ENCODE measurements at places on chromosomes 2 and 18.

GRCh38 chr2:19484736-19485135 lies 126.3 kb upstream of the OSR1 start:
- H3K27ac ChIP-seq: no peak overlapping the region

GRCh38 chr2:20675701-20676352 lies 8.9 kb downstream of the GDF7 start:
- H3K4me3 ChIP-seq: no peak overlapping the region
- H3K27me3 ChIP-seq: peaks cover 32% of the 10 kb centered on the region
- H3K36me3 ChIP-seq: no peaks in the 10 kb centered on the region
- peak overlapping the region; percentile 59 for H3K27ac ChIP-seq
- DNase-seq: peak; percentile 76

DNA sequence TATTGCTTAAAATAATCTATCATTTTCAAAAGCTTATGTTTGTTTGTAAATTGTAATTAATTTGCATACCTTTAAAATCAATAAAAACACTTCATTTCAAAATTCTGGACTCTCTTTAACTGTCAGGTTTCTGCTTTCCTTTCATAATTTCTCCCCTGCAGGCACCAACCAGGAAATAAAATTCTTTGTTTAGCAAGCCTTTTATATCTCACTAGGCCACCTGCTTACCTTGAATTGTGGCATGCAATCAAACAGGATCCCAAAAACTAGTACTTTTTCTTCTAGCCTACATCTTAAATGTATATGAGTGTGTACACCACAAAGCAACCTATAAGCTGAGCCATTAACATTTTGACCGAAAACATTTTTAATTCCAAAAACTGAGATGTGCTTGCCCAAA lies 233.1 kb downstream of the NR4A2 start:
- H3K27ac ChIP-seq: no peak overlapping the region
- H3K36me3 ChIP-seq: no peaks in the 10 kb centered on the region
- DNase-seq: peak; percentile 15
- no peak overlapping the region for H3K4me3 ChIP-seq

DNA sequence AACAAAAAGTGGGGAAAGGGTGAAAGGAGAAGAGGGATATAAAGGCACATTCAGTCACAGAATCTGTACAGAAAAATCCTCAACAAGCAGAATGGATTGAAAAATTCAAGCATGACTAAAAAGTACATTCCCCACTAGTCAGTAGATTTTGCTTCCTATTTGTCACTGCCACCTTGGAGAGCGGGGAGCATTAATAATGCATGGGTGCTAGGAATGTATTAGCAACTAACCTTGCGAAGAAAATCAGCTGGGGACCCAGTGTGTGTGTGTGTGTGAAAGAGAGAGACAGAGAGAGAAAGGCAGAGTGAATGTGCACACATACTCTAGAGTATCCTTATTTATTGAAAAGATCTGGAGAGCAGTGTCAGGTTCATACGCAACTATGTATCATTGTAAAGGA lies 968.7 kb upstream of the ZEB2 start:
- no peaks in the 10 kb centered on the region for H3K36me3 ChIP-seq
- no peak overlapping the region for H3K4me3 ChIP-seq
- no peak for DNase-seq
- no peaks in the 10 kb centered on the region for H3K4me1 ChIP-seq
- no peak overlapping the region for H3K27ac ChIP-seq

DNA sequence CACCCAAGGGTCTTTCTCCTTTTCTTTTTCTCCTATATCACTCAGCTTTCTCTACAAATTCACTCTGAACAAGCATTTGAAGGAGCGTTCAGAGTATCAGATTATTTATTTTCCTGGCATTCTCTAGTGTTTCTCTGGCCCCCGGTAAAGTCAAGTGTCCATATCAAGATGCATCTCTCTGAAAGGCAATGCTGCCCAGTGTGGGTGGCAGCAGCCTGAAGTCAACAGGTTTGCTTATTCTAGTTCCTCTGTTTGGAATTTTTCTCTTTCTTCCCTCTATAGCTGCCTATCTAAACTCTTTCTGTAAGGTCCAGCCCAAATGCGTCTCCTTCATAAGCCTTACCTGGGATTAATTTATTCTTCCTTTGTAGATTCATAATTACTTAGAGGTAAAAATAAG lies 526.2 kb upstream of the TNP1 start:
- H3K27ac ChIP-seq: no peak overlapping the region
- H3K36me3 ChIP-seq: no peaks in the 10 kb centered on the region

DNA sequence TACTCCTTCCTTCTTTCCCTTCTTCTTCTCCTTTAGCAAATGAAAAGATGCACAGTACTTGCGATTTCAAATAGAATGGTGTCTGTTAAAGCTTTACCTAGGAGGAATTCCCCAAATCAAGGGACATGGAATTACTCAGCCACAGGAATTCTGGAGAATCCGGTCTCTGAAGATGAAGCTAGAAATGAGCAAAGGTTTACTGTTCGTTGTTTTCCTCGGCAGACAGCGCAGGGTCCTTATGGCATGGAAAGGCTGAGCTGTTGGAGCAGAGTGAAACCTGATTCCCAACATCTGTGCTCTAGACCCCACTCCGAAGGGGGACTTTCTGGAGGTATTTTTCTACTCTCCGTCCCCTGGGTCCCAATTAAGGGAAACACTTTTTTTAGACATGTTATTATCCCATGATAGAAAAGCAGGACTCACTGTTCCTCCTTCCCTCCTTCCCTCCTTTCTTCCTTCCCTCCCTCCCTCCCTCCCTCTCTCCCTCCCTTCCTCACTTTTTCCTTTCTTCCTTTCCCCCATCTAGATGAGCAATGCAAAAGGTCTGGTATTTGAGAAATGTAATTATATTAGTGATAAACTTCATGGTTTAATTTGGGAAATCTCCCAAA lies 47.1 kb downstream of the CDCA7 start:
- peaks cover 15% of the 10 kb centered on the region for H3K4me1 ChIP-seq
- H3K36me3 ChIP-seq: no peaks in the 10 kb centered on the region
- H3K4me3 ChIP-seq: no peak overlapping the region
- peak; percentile 30 for DNase-seq
- H3K27me3 ChIP-seq: peaks cover 5% of the 10 kb centered on the region

DNA sequence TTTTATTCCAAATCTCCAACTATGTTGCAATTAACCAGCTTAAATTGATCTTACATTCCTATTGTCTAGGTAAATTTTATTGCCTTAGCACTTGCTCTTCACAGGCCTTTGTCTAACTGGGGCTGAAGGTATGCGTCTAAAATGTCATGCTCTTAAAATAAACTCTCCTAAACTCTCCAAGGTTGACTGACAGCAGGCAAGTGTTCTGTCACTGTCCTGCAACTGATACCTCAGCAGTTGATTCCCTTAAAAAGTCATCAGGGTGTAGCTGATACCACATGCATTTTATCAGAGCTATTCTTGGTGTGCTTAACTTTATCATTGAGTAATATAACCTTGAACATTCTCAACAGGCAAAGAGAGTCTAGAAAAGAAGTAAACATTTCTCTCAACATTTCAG lies 680 bp downstream of the TTN start:
- DNase-seq: no peak
- H3K4me3 ChIP-seq: no peak overlapping the region
- H3K36me3 ChIP-seq: no peaks in the 10 kb centered on the region
- H3K4me1 ChIP-seq: no peaks in the 10 kb centered on the region
- no peaks in the 10 kb centered on the region for H3K27me3 ChIP-seq
- no peak overlapping the region for H3K27ac ChIP-seq

- no peaks in the 10 kb centered on the region for H3K27me3 ChIP-seq
- peak overlapping the region; percentile 93 for H3K4me3 ChIP-seq
- peaks cover 5% of the 10 kb centered on the region for H3K4me1 ChIP-seq
- peak; percentile 73 for DNase-seq
- no peaks in the 10 kb centered on the region for H3K36me3 ChIP-seq
Observed at GRCh38 chr2:61471905-61472805, 1.3 kb upstream of the USP34 start.

GRCh38 chr2:64234150-64234549 lies 89.9 kb upstream of the PELI1 start:
- H3K4me1 ChIP-seq: no peaks in the 10 kb centered on the region
- no peaks in the 10 kb centered on the region for H3K36me3 ChIP-seq
- H3K4me3 ChIP-seq: no peak overlapping the region
- H3K27me3 ChIP-seq: no peaks in the 10 kb centered on the region
- no peak for DNase-seq

GRCh38 chr18:46070815-46071652 lies 1.0 kb downstream of the PSTPIP2 start:
- H3K4me3 ChIP-seq: peak overlapping the region; percentile 86
- peak overlapping the region; percentile 85 for H3K27ac ChIP-seq
- peak; percentile 17 for DNase-seq

- H3K4me1 ChIP-seq: peaks cover 22% of the 10 kb centered on the region
- peak; percentile 16 for DNase-seq
- H3K36me3 ChIP-seq: no peaks in the 10 kb centered on the region
- H3K4me3 ChIP-seq: no peak overlapping the region
- H3K27me3 ChIP-seq: no peaks in the 10 kb centered on the region
Observed at GRCh38 chr2:238422940-238423339, 3.8 kb upstream of the ASB1 start.

DNA sequence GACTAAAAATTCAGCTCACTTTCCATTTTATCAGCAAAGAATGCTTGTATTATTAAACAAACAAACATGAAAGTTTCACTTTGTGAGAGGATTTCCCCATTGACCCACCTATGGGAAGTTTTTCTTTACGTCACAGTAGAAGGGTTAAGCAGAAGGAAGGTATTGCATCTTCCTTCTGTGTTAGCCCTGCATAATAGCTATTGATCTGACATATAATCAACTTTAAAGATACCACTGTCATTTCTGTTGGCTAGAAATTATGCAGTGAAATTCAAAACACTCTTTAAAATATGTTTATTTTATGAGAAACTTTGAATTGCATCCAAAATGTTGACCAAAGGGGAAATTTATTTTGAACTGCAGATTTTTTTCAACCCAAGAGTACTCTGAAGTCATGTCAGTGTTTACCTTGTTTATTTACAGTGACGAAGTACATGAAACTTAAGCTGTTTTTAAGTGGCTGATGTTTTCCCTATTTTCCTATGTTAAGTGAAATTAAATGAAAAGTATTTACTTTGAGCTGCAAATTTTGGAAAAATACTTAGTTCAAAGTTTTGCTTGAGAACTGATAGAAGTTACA lies 566.4 kb downstream of the ZEB2 start:
- no peaks in the 10 kb centered on the region for H3K36me3 ChIP-seq
- H3K27ac ChIP-seq: no peak overlapping the region
- H3K4me1 ChIP-seq: peaks cover 11% of the 10 kb centered on the region
- H3K4me3 ChIP-seq: no peak overlapping the region
- DNase-seq: no peak

- H3K4me1 ChIP-seq: peaks cover 11% of the 10 kb centered on the region
- no peak overlapping the region for H3K27ac ChIP-seq
- no peaks in the 10 kb centered on the region for H3K36me3 ChIP-seq
- H3K4me3 ChIP-seq: peak overlapping the region; percentile 43
Observed at GRCh38 chr2:70789304-70790135, 923 bp downstream of the FIGLA start.

DNA sequence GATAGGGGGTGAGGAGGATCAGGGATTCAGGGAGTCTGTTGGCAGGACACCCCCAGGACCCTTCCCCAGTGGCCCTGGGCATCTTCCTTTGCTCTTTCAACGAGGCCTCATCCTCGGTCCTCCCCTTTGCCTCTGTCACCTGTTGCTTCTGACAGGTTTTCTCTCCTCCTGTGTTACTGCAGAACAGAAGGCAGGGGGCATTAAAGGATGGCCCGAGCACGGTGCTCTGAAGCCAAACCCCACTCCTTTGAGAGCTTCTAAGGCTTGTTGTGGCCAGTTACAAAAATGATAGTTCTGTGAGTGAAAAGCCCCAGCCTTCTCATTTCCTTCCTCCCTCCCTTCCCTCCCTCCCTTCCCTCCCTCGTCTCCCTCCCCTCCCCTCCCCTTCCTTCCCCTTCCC lies 82.5 kb downstream of the THNSL2 start:
- H3K27me3 ChIP-seq: no peaks in the 10 kb centered on the region
- H3K4me3 ChIP-seq: no peak overlapping the region

DNA sequence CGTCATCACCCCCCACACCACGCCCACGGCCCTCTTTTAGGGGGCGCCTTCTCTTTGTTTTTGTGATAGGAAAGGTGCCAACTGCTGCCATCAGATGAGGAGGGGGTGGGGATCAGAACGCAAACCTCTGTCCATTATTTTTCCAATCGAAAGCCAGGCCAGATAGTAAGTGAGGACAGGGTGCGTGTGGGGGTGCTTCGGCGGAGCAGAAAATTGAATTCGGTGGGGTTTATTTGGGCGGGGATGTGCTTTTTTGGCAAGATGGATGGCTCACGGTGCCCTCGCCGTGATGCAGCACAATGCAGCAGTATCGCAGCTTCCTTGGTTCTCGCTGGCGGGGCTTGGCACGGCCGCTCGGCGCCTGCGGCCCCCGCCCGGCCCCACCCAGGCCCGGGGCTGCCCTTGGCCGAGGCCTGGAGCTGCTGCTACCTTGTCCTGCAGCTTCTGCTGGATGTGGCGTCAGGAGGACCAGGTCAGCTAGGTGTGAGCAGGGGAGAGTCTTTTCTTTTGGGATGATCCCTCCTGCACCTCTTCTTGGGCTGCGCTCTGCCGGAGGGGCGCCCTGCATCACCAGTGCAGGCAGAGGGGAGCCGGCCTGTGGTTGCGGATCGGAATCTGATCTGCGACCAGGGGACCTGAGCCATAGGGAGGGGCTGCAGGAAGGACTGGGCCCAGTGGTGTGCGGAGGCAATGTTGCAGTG lies 1.3 kb downstream of the SPTBN1 start:
- no peaks in the 10 kb centered on the region for H3K36me3 ChIP-seq
- peak; percentile 39 for DNase-seq
- peak overlapping the region; percentile 89 for H3K27ac ChIP-seq
- peaks cover 28% of the 10 kb centered on the region for H3K27me3 ChIP-seq

- no peaks in the 10 kb centered on the region for H3K4me1 ChIP-seq
- no peaks in the 10 kb centered on the region for H3K36me3 ChIP-seq
- H3K27me3 ChIP-seq: no peaks in the 10 kb centered on the region
- H3K27ac ChIP-seq: no peak overlapping the region
- H3K4me3 ChIP-seq: no peak overlapping the region
Observed at GRCh38 chr2:124283096-124283495, 258.0 kb downstream of the CNTNAP5 start.

DNA sequence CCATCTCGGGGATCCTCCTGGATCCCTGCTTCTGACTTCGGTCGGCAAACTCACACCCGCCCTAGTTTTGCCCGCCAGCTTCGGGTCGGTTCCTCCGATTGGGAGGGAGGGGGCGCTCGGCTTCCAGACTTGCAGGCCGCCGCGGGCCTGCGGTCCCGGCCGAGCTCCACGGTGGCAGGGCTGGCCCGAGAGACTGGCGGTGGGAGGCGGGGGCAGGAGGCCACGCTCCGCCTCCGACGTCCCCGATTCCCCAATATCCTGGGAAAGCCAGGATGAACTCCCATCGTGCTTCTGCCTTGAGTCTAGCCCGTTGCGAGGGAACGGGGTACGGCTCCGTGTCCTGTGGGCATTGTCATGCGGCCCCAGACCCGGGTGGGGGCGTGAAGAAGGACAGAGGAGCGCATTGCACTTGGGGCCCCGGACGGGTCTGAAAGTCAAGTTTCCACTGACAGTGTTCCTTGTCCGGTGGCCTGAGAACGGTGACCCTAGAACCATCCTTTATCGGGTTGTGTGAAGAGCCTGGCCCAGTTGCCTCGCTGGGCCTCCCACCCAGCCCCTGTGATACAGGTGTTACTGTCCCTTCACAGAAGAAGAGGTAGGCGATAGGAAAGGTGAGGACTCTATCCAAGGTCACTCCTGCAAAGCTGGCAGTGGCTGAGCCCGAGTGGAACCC lies 2.4 kb upstream of the INHBB start:
- H3K4me1 ChIP-seq: peaks cover 35% of the 10 kb centered on the region
- no peak overlapping the region for H3K27ac ChIP-seq
- DNase-seq: peak; percentile 94
- H3K36me3 ChIP-seq: no peaks in the 10 kb centered on the region
- peaks cover 63% of the 10 kb centered on the region for H3K27me3 ChIP-seq

- H3K36me3 ChIP-seq: no peaks in the 10 kb centered on the region
- DNase-seq: no peak
- H3K27ac ChIP-seq: no peak overlapping the region
- no peaks in the 10 kb centered on the region for H3K27me3 ChIP-seq
- H3K4me3 ChIP-seq: no peak overlapping the region
Observed at GRCh38 chr2:142741764-142742269, 135.6 kb upstream of the KYNU start.

Measured in stomach (tissue), 19 donors.